ENCODE measurements at places on chromosomes 16 and 17. TPM values are rescaled to one million over a fixed set of nuclear protein-coding genes. Genes with fewer than 3 reads are reported as not detected.

DNA sequence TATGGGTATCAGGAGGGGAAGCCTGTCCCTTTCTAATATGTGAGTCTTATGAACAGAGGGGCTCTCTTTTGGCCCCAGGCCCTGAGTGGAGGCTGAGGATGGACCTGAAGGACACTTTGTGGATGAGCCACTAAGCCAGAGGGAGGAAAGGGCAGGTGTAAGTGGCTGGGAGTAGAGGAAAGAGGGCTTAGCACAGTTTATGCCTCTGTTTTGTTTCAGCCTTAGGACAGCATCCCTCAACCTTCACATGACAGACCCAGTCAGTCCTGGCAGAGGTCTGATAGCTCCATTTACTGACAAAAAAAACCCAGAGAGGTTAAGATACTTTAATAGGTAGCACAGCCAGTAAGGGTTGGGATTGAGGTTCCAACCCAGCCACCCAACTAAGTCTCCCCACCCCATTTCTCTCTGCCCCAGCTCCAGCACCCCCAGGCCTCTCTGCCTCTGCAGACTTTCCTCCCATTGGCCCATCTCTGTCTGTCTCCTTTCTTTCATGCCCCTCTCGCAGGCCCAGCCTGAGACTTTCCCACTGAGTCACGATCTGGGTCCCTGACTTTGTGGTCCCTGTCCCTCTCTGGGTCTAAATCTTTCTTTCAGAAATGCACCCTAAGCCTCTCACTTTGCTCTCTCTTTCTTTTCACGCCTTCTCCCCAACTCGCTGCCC, 4.7 kb upstream of the TBX21 start:
- no peak for DNase-seq

GRCh38 chr17:47959825-47960655, 2.4 kb upstream of the PRR15L start:
- no peak for DNase-seq

DNA sequence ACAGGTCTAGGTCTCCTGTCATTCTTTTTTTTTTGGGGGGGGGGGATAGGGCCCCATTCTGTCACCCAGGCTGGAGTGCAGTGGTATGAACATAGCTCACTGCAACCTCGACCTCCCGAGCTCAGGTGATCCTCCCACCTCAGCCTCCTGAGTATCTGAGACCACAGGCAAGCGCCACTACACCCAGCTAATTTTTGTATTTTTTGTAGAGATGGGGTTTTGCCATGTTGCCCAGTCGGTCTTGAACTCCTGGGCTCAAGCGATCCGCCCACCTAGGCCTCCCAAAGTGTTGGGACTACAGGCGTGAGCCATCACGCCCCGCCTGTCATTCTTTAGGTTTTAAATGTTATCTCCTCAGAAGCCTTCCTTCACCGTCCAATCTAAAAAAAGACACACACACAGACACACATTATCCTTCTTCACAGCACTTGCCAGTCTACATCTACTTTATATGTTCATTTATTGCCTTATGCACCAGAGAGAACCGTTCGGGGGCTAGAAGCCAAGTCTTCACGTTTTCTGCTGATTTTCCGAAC, 694 bp downstream of the MRPL27 start:
- no peak for DNase-seq

GRCh38 chr17:30035369-30035768, 81.2 kb upstream of the NSRP1 start:
- DNase-seq: no peak

GRCh38 chr17:56320443-56320842, 167.2 kb downstream of the ANKFN1 start:
- DNase-seq: no peak

GRCh38 chr16:46947900-46948547, 25.4 kb downstream of the DNAJA2 start:
- no peak for DNase-seq

Gene FGF11
- 13.8 TPM for total RNA-seq

DNA sequence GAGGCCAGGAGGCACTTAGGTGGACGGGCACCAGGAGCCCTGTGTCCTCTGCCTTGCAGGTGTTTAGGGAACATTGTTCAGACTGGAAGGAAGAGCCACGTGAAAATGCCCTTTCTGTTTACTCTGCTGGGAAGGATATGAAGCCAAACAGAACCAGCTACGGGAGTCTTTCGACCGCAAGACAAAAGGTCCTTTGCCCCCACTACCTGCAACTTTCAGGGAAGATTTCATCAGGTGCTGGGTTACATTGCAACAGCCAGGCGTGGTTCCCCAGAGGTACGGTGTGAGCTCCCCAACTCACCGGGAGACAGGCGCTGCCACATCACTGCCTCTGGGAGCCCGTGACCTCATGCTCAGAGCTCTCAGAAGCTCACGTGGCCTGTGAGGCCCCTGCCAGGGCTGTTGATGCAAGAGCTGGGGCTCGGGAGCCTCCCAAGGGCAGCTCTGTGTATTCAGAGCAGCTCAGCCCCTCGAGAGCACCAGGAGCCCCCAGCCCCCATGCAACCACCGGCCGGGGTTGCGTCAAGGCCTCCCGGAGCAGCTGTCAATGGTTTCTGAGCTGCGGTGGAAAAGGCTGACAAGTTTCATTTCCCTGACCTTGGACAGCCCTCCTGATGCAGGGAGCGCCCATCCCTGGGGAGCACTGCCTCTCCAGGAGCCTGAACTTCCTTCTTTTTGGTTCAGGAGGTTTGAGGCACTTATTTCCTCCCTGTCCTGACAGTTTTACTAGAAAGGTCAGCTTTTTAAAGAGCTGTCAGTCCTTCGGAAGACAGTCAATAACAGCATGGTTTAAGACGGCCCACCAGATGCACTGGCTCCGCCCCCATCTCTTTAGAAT, 42.1 kb downstream of the TBC1D16 start:
- DNase-seq: peak; percentile 90

Gene XYLT1
- 1.6 TPM for total RNA-seq

DNA sequence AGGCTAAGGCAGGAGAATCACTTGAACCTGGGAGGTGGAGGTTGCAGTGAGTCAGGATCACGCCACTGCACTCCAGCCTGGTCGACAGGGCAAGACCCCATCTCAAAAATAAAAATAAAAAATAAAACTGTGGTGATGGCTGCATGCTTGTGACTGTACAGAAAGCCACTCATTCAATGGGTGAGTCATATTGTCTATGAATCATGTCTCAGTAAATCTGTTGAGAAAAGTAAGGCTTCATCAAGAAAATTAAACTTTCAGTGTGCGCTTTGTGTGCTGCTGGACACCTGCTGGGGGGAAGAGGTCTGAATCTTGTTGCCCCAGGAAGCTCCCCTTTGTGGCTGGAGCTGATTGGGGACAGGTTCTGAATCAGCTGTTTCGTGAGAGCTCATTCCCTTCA, 11.3 kb downstream of the NUBP1 start:
- DNase-seq: no peak

- DNase-seq: no peak
Measured at GRCh38 chr17:8359769-8360168, 16.7 kb downstream of the KRABD2 start.

GRCh38 chr16:81526199-81526598, 81.6 kb downstream of the CMIP start:
- no peak for DNase-seq

Gene CCL8
- 0.40 TPM for total RNA-seq
